ENCODE measurements at places on chromosomes 2 and 18.

DNA sequence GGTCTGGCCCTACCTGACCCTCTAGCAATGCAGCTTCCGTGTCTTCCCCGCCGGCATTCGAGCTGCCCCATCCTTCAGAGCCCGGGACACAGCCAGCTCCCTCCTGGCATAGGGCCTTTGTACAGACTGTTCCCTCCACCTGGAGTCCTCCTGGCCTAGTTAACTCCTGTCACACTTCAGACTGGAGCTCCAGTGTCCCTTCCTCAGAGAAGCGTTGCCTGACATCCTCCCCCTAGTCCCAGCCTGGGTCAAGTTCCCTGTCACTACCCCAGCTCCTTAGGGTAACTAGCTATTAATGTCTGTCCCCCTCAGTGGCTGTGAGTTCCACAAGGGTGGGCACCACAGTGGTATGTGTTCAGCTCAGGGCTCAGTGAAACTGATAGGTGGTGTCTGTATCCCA, 45.5 kb upstream of the LOXHD1 start:
- DNase-seq: no peak

DNA sequence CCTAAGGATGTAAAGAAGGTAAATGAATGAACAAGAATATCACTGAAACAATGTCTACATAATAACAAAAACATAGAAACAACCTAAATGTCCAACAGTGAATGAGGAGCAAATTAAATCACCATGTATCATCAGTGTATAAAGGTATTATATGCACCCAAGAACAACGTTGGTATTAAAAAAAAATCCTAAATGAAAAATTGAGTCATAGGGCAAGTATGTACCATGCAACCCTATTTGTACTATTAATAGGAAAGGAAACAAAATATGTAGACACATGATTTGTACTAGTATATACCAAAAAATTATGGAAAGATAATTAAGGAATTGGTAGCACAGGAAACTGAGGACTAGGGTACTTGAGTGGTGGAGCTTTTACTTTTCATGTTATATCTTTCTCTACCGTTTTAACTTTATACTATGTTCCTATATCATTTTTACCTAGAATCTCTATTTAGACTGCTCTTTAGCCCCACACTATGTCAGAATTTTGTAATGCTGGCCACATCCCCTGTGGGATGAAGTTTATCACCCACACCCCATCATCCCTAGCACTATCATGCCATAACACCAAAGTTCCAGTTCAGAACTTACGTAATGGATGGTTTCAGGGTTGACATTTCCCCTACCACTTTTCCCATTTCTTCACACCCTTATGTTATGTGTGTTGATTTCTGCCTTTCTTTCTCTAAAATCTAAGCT, 25.6 kb downstream of the IKZF2 start:
- DNase-seq: no peak

GRCh38 chr2:176626796-176627195, 357.6 kb downstream of the MTX2 start:
- no peak for DNase-seq

DNA sequence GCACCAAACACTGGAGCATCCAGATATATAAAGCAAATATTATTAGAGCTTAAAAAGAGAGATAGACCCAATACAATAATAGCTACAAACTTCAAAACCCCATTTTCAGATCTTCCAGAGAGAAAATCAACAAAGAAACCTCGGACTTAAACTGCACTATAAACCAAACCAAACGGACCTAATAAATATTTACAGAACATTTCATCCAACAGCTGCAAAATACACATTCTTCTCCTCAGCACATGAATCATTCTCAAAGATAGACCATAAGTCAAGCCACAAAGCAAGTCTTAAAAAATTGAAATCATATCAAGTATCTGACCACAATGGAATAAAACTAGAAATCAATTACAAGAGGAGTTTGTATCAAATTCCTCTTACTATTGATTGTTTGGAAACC, 140.2 kb upstream of the OTOS start:
- DNase-seq: no peak

DNA sequence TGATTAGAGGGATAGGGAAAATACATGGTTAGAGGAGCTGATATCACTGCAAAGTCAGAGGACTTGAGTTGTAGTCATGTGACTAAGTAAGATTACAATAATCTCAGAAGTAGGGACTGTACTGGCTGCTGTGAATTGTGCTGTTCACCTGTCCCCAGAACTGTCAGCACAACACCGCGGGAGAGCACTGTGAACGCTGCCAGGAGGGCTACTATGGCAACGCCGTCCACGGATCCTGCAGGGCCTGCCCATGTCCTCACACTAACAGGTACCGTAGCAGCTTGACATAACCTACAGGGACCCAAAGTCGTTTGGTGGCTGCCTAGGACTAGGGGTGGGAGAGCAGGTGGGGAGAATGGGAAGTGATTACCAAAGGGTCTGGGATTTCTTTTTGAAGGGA, 132.8 kb upstream of the TTC39C start:
- DNase-seq: no peak

DNA sequence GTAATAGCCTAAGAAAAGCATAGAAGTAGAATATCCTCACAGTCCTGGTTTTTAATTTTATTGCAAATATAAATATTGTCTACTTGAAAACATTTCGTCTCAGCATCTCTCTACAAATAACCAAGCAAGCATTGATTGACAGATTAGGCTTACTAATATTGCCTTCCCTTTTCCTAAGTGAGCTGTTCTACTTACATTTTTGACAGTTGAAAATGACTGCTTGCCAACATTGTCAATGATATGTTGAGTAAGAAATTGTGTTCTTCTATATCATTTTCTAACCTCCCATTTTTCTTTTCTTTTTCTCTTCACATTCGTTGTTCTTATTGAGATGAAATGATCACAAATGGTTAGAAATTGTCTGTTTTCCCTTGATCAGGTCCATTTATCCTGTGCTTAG, 47.0 kb upstream of the STK39 start:
- DNase-seq: no peak

- no peak for DNase-seq
Measured at GRCh38 chr2:43238176-43238575, 11.8 kb upstream of the ZFP36L2 start.

All from AG04449 (cell line).